ENCODE measurements at places on chromosomes 13 and 19.
A peak's percentile ranks its signal among the peaks of the same experiment; 100 is the strongest.

- no peak for DNase-seq
These were observed 24.9 kb downstream of the RCN3 start for GRCh38 chr19:49552749-49553148.

DNA sequence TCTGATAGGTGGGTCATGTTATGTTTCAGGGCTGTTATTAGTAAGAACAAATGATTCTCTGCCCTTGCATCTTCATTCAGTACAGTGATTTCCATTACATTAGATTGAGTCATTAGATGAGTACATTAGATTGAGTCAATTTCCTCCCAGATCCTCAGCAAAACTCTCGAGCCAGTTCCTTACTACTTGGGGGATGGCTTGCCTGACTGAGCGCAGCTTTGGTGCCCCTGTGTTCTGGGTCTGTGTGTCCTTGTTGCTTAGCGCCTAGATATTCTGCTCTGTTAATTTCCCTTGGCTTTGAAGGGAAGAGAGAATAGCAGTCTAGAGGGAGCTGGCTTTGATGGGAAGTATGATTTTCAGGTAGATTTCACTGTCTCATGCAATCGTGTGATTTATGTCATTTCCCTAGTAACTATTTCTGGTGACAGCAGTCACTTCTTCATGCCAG lies 19.1 kb upstream of the SCEL start:
- peak; percentile 62 for DNase-seq

DNA sequence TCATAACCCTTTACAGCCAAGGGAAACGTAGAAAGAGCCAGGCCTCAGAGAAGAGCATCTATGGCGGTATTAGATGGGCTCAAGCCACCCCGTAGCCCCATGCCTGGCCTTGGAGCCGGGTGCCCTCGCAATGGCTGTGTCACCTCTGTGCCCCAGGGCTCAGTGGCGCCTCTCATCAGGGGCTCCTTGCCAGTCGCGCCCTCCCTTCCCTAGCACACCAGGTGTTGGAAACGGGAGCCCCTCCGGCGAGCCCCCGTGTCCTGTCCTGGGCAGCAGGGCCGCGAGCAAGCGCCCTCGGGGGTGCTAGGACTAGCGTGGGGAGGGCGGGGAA lies 453 bp downstream of the ZNF256 start:
- DNase-seq, result no peak

DNA sequence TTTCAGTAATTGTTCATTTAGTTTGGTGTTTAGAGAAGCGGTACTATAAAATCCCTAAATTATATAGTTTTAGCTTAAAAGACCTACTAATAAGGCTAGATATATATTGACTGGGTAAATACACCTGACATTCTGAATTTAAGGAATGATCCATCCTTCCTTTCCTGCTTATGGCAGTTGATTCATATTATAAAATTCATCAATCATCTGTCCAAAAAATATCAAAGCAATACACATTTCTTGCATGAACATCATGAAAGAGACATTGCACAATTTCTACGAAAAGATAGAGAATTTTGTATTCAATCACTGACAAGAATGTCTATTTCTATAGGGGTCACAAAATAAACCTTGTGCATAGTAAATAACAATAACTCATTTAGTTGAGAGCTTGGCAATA lies 514.9 kb downstream of the SLITRK6 start:
- no peak for DNase-seq

- DNase-seq, result no peak
These were observed 711 bp downstream of the FUT2 start for GRCh38 chr19:48696353-48697010.

DNA sequence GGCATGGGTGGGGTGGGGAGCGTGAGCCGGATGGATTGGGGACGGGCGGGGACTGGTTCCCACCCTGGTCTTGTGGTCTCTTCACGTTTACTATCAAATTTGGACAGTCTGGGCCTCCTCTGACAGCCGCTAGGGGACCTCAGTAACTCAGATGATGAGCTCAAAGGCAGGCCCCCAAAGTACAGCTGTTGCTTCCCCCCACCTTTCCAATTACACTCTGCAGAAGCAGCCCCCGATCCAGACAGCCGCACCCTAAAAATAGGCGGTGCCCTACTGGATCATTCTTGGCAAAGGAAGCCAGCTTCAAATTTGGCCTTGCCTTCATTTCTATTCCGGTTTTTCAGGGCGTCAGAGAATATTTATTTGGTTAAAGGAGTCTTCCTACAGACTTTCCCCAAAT lies 1.9 kb upstream of the FOXO1 start:
- DNase-seq, result no peak

GRCh38 chr13:64164435-64164834 lies 2748.8 kb upstream of the PCDH20 start:
- no peak for DNase-seq

Measured in fibroblast of skin of right quadriceps (primary cell).